ENCODE measurements at places on chromosomes 1 and 21. TPM values are rescaled to one million over a fixed set of nuclear protein-coding genes. Genes with fewer than 3 reads are reported as not detected.

Gene OR14K1
- total RNA-seq: not detected

Gene CASZ1
- total RNA-seq: 28.6 TPM

Gene SNX7
- 18.8 TPM for total RNA-seq

Gene NBPF9
- 7.9 TPM for total RNA-seq

Gene LRRC38
- total RNA-seq: not detected

Gene CFAP107
- total RNA-seq: not detected

All from HT-29 (cell line).